ENCODE measurements at places on chromosomes 12 and 14.
A peak's percentile ranks its signal among the peaks of the same experiment; 100 is the strongest.

- peak; percentile 34 for DNase-seq
These were observed 3.3 kb upstream of the USP44 start for GRCh38 chr12:95554532-95555071.

DNA sequence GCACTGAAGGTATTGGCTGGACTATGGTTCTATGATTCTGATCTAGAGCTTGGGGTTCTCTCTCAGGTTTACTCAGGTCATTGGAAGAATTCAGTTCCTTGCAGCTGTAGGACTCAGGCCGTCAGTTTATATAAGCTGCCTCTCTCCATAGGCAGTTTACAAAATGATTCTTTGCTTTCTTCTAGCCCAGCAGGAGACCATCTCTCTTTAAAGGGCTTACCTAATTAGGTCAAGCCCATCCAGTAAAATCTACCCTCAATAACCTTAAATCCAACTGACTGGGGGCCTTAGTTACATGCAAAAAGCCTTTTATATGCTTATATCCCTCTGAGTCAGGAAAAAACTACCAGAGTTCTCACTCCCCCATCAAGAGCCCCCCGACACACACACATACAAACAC is 80.5 kb upstream of the GARIN6 start:
- no peak for DNase-seq

DNA sequence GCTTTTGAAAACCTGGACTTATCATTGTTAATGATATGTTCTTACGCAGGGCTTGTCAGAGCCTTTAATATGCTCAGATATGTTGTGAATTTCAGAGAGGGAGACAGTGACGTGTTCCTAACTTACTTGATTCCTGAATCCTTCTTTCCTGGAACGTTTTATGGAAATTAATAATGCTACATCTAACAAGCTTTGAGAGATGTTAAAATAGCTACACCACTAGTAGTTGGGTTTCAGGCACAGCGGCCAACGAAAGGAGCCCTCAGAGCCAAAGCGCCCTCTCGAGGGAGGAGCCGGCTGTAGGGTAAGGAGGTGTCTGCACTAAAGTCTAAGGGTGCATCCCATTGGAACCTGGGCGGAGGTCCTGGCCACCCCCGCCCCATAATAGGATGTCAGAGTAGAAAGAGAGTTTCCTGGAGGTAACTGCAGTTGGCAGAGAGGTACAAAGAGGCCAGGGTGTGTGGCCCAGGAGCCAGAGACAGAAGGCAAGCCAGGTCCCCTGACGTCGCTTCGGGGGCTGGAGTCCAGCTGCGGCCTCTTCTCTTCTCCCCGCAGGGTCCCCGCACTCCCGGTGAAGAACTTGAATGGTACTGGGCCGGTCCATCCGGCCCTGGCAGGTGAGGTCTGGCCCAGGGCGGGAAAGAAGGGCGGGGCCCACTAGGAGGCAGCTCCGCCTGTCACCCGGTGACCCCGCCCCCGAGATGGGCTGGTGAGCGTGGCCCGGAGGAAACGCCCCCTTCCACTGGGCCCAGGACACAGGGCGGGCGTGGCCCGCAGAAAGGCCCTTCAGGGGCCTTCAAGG is 36.3 kb downstream of the DTX1 start:
- DNase-seq = peak; percentile 50

DNA sequence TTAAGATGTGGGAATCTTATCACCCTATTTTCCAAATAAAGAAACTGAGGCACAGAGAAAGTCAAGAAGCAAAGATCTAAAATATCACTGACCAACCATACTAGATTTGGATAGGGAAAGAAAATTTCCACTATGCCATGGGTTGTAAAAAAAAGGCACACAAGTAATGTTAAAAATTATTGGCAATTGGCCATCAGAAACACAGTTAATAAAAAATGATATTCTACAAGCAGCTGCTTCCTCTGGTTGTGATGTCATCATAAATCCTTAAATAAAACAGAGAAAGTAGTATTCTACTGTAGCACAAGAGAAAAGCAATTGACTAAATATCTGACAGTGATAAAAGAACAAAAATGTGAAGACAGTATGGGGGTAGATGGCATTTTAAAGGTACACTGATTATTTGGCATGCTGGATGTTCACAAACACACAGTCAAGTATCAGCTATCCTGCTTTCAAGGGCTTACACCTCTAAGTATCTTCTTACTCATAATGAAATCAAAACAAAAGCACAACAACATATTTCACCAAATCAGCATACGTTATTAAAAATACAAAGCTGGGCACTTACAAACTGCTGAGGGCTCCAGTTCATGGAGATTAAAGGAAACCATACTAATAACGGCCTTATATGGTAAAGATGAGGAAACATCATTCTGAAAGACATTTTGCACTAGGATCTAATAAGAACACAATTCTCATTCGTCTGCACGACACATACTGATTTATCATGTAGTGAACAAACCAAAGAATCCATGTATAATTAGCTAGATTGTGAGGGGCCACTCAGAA is 45.7 kb downstream of the CORO1C start:
- no peak for DNase-seq

- no peak for DNase-seq
These were observed 183.2 kb upstream of the SFSWAP start for GRCh38 chr12:131527736-131528135.

DNA sequence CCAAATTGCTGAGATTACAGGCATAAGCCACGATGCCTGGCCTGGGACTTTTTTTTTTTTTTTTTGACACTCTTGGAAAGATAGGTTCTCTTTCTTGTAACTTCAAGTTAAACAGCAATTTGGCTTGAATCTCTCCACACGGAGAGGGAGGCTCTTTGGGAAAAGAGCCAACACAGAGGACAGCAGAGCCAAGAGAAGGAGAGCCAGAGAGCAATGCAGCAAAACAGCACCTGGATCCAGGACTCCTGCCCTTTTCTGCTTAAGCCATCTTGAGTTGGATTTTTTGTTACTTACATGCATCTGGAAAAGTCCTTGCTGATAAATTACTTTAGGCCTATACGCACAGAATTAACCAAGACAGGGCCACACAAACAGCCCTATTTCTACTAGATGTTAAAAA is 176.8 kb downstream of the APAF1 start:
- no peak for DNase-seq

- peak; percentile 8 for DNase-seq
These were observed 180.8 kb downstream of the EFCAB11 start for GRCh38 chr14:89773644-89774316.

DNA sequence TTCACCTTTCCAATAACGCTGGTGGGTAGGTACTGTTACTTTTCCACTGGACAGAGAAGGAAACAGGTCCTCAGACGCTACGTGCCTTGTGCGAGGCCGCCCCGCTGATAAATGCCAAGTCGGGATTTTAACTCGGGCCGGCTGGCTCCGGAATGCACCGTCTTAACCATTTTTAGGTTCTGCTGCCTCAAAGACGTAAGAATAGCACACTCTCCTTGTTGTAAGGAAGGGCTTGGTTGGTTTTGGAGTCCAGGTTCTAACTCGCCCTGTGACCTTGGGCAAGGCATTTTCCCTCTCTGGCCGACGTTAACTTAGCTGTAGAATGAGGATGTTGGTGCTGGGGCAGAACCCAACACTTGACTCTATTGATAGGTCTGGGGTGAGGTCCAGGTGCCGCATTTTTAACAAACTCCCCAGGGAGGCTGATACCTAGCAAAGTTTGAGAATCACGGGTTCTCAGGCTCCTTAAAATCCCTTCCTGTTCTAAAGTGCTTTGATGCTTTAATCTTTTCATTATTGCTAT is 814 bp downstream of the ANKRD13A start:
- peak; percentile 23 for DNase-seq

GRCh38 chr12:81229759-81230158 is 151.9 kb downstream of the ACSS3 start:
- no peak for DNase-seq

- DNase-seq = peak; percentile 31
These were observed 397.1 kb downstream of the MDGA2 start for GRCh38 chr14:47278233-47278842.

GRCh38 chr14:64973026-64973442 is 898 bp upstream of the RAB15 start:
- DNase-seq = no peak

- no peak for DNase-seq
These were observed 129.0 kb downstream of the AACS start for GRCh38 chr12:125194163-125194773.

- no peak for DNase-seq
These were observed 370.4 kb downstream of the NPAS3 start for GRCh38 chr14:33309106-33309505.

DNA sequence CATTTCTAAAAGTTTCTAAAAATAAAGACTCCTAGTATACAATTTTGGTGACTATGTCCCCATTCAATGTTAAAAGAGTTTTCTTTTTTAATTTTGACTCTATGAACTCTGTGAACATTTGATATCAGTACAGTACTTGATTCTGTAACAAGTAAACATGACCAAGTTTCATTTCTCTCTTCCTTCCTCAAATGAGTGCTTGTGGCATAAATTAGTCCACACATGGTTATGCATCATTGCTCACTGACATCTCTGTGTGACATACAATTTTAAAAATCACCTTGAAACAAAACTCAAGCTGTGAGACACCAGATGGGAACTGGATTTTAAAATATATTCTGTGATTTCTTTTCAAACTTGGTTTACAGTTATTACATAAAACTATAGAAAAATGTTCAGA is 253.9 kb upstream of the MDGA2 start:
- no peak for DNase-seq

GRCh38 chr14:73290279-73290678 is 53.0 kb downstream of the PAPLN start:
- DNase-seq = no peak

- DNase-seq = no peak
These were observed 1.3 kb downstream of the TMEM233 start for GRCh38 chr12:119594772-119595445.

DNA sequence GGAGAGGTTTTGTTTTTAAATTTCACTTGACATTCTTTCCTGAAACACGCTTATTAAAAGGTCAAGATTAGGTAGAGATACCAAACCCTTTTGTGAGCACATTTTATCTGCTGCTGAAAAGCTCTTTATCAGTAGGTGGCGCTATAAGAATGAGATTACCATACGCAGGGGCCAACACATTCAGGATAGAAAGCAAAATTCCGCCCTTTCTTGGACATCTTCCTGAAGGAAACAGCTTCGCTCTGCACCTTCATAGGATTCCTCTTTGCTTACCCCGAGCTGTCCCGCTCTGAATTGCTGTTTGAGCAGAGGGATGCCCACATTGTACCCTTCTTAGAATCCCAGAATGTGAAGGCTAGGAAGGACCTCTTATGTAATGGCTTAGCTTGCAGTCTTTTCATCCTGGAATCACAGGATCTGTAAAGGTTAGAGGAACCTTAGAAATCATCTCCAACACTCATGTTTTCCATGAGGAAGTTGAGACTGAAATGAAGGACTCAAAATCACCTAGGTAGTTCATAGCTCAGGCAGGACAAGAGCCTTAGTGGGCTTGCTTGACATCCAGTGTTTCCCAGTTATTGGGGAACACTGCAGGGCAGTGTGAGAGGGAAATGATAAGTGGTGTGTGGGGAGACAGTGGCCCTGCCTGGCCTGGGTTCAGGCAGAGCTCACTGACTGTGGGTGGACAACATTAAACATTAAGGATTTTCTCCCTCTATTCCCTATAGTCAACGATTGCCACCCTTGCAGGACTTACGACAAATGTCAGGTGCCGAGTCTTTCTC is 38.7 kb upstream of the CRY1 start:
- peak; percentile 73 for DNase-seq

GRCh38 chr12:13343375-13343774 is 146.8 kb downstream of the EMP1 start:
- no peak for DNase-seq

DNA sequence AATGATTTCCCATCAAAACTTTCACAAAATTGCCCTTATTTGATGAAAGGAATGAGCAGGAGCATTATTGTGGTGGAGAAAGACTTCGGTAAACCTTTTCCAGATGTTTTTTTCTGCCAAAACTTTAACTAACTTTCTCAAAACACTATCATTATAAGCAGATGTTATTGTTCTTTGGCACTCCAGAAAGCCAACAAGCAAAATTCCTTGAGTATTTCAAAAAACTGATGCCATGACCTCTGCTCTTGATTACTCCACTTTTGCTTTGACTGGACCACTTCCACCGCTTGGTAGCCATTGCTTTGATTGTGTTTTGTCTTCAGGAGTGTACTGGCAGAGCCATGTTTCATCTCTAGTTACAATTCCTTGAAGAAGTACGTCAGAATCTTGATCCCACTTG is 29.7 kb upstream of the RAB21 start:
- no peak for DNase-seq

DNA sequence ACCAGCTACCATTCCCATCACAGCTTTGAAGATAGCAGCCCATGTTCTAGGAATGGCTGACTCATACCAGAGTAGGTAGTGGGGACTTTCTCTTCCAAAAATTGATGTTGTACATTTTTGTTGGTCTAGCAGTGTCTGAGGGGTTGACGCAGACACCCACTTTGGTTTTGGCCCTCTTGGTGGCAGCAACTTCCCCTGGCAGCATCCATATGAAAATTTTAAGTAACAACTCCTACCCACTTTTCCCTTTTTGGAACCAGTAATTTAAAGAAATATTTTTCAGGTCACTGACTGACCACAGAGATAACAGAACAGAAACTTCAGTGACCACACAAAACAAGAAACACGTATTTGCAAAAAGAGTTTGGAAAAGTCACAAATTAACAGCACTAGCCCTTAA is 162.0 kb upstream of the TMCC3 start:
- DNase-seq = no peak

DNA sequence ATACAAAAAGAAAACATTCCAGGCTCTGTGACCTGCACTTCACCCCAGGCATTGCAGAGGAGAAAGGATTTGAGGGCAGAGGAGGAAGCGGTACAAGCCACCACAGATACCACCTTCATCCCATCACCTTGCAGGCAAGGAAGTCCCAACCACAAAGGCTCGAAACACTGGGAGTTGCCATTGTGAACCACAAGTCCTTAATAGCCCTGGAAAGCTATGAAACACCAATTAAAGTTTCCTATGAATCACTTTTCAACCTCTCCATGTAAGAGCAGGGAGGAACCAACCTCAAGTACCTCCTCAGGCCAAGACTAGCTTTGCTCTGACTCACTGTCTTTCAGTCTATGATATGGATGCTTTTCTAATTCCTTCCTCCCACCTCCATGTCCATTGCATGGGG is 27.0 kb downstream of the MAP3K9 start:
- DNase-seq = peak; percentile 61

- DNase-seq = no peak
These were observed 196.9 kb upstream of the BTG1 start for GRCh38 chr12:92342574-92342973.

DNA sequence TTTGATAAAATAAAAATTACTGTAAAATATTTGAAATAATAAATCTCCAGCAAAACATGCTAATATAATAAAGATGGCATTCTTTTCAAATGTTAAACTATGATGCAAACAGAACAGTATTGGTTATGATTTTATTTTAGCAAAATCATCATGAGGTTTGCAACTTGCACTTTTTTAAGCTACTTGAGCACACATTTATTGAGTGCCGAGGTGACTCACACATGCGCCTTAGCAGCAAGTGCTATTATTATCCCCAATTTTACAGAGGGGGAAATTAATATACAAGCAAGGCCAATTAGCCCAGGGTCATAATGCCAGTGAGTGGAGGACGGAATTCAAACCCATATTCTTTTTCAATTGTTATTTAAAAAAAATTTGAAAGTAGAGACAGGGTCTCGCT is 7.3 kb downstream of the DYRK4 start:
- DNase-seq = no peak

Measured in LoVo (cell line).